Astrocyte of the hippocampus (primary cell): ENCODE measurements at places on chromosomes 7 and 10.
A peak's percentile ranks its signal among the peaks of the same experiment; 100 is the strongest.

DNA sequence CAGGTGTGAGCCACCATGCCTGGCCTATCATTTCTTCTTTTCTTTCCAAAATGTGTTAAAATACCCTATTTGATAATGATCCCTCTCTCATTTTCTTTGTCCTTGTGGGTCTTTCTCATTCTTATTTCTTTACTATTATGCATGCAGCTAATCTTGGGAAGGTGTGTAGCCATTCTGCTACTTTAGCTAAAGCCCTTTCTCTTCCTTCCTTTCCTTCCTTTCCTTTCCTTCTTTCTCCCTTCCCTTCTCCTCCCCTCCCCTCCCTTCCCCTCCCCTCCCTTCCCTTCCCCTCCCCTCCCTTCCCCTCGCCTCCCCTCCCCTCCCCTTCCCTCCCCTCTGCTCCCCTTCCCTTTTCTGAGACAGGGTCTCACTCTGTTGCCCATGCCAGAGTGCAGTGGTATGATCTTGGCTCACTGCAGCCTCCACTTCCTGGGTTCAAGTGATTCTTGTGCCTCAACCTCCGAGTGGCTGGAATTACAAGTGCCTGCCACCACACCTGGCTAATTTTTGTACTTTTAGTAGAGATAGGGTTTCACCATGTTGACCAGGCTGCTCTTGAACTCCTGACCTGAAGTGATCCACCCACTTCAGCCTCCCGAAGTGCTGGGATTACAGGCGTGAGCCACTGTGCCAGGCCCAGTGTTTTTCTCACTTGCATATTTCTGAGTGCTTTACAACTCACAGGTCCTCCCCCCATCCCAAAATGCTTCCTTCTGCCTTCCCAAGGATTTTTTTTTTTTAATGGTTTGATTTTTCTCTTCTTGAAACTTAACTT, 42.3 kb downstream of the HIP1 start:
- DNase-seq: no peak

DNA sequence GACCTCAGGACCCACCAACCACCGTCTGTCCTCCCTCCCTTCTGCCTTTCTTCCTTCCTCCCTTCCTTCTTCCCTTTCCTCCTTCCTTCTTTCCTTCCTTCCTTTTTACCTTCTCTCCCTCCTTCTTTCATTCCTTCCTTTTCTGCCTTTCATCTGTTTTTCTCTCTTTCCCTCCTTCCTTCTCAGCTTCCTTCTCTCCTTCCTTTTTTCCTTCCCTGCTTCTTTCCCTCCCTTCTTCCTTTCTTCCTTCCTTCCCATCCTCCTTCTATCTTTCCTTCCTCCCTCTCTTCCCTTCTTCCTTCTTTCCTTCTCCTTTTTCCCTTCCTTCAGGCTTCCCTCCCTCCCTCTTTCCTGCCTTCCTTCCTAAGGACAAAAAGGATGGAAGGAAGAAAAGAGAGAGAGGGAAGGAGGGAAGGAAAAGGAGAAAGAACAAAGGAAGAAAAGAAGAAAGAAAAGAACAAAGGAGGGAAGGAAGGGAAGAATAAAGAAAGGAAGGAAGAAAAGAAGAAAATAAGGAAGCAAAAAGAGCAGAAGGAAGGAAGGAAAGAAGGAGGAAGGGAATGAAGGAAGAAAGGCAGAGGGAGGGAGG, 405.0 kb downstream of the GRID1 start:
- no peak for DNase-seq

DNA sequence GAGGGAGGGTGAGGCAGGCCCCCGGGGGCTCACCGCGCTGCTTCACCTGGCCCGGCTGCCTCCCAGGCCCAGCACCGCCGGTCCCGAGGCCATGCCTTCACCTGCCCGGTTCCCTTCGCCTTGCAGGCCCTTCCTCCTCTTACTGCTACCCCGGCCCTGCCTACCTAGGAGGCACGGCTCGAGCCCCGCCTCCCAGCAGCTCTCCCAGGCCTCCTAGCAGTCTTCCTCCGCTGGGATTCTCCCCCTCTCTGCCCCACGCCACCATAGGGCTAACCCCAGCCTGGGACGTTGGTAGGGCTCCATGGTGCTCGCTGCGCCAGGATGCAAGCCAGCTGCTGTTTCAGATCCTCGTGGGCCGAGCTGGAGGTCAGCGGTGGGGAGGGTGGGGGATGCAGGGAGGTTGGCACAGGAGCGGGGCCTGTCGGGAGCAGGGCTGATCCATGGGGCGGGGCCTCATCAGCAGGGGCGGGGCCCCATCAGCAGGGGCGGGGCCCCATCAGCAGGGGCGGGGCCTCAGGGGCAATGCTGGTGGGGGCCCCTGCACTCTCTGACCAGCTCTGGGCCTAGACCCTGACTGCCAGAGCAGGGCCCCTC, 63.3 kb downstream of the RASGEF1A start:
- DNase-seq: no peak

DNA sequence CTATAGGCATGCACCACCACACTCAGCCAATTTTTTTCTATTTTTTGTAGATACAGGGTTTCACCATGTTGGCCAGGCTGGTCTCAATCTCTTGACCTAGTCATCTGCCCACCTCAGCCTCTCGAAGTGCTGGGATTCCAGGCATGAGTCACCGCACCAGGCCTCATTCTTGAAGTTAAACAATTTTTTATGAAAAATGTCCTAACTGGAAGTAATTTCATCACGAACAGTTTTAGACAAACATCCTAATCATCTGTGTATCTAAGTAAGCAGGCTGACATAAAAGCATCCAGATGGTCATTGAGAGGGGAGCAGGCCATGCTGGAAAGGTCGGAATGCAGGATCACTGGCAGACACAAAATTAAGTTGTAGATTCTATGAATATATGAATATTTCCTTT, 269.1 kb downstream of the ZMYND11 start:
- peak; percentile 34 for DNase-seq

DNA sequence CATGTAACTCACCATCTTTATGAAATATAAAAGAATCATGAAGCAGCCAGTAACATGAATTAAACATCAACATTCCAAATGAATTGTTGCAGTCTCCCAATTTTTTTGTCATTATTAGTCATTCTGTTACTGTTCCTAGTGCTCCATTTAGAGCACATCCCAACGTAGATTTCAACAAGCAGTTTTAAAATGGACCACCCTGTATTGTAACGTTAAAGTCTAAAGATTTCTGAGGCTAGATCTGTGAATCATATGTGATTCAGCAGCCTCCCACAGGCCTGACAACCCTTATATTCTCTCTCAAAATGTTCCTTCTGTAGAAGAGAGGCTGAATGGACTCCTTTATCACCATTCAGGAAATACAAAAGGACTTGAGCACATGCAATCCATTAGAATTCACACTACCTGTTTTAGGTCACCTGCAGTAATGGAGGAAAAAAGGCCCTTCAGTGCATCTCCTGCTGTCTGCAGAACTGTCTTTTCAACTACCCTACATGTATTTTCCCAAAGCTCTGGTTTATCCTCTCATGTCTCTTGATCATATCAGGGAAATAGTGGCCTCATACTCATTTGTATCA, 81.4 kb downstream of the CACNA2D1 start:
- peak; percentile 35 for DNase-seq

DNA sequence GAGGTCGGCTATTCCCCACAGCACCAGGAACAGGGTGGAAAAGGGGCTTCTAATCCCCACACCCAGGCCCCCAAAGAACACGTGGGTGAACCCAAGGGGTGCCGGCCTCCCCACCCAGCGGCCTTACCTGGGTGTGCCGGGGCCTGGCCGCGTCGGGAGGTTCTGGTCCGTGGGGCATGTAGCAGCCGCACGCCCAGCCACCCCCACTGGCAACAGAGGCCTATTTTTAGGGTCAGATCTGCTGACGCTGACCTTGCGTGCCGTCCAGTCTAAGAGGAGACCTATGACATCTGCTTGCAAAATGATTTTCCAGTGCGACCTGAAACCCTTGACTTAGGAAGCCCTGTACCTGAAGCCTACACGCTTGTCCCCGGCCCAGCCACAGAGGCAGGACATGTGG, 38.0 kb upstream of the SAMD8 start:
- DNase-seq: no peak

DNA sequence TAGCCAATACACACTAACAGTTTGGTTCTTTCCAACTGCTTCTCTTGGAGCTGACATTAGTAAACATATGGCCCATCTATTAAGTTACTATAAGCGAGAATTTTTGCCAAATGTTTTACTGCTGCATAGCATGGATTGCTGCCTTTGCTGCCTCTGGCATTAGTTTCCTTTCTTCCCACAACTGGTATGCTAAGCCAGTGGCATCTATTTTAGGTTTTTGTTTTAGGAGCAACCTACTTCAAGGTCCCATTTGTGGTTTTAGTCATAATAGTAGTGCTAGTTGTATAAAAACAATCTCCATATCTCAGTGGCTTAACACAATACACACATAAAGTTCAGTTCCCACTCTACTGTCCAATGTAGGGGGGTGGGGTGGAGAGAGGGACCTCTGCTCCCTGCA, 25.9 kb upstream of the PANK1 start:
- peak; percentile 29 for DNase-seq

DNA sequence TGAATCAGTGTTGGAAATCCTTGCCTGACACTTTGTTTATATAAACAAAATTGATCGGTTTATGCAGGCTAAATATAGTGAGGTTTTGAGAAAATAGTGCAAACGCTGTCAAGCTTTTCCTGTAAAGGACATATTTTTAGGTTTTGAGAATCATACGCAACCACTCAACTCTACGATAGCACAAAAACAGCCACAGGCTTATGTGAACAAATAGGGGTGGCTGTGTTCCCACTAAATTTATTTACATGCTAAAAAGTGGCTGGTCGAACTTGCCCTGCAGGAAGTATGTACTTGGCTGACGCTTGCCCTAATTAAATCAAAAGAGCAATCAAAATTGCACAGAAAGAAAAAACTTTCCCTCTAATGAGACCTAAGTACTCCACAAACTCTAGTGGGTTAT, 234.7 kb upstream of the CACNA2D1 start:
- DNase-seq: no peak

GRCh38 chr10:32104622-32105509, 48.6 kb upstream of the KIF5B start:
- peak; percentile 12 for DNase-seq

DNA sequence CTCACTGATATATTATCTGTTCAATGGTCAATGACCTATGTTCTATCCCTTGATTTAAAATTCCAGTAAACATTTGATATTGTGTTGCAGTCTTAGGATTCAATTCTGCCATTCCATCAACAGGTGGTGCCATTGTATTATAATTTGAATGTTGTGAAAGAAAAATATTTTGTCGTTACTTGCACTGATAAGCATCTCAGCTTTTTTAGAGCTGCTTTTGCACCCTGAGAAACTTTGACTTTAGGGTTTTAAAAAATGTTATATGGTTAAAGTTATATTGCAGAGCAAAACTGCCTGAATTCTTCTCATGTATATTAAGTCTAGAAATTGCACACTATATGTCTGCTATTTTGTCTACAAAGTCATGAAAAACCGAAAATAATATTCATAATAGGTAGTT, 18.8 kb upstream of the MINDY3 start:
- peak; percentile 51 for DNase-seq

DNA sequence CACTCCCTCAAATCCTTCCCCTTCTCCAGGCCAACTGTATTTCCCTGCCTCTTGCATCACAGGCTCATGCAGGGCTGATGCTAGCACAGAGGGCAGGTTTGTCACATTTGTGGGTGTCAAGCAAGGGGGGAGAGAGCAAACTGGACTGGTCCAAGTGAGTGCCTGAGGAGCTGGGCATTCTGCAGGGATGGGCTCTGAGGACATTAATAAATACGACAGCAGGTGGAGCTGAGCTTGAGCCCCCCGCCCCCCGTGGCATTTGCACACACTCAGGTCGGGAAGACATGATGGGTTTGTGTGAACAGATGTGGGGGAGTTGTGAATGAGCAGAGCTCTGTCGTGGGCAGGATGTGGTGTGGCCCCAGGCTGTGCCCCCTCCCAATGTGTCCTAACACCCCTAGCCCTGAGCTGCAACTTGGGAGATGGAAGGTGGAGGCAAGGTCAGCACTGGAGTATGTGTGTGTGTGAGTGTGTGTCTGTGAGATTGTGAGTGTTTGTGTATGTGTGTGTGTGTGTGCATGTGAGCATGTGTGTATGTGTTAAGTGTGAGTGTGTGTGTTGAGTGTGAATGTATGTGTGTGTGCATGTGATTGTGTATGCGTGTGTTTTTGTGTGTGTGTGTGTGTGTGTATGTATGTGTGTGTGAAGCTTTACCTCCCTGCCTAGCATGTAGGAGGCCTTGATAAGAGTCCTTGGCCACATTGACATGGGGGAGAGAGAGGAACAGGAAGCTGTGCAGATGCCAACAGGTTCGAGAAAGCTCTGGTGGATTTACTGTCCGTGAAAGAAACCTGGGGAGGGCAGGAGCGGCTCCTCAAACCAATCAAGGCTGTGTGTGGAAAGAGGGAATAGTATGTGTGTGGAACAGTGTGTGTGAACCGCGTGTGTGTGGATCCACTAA, 9.1 kb downstream of the RASSF4 start:
- DNase-seq: no peak

DNA sequence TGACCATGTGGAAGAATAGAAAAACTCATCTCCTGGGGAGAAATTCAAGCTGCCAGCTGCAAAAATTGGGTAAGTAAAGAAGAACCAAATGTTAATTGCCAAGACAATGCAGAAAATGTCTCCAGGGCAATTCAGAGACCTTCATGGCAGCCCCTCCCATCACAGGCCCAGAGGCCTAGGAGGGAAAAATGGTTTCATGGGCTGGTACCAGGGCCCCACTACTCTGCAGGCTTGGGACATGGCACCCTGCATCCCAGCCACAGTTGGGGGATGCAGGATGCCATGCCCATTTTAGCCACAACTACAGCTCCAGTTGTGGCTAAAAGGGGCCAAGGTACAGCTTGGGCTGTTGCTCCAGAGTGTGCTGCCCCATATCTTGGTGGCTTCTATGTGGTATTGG, 20.9 kb upstream of the MKLN1 start:
- DNase-seq: no peak

DNA sequence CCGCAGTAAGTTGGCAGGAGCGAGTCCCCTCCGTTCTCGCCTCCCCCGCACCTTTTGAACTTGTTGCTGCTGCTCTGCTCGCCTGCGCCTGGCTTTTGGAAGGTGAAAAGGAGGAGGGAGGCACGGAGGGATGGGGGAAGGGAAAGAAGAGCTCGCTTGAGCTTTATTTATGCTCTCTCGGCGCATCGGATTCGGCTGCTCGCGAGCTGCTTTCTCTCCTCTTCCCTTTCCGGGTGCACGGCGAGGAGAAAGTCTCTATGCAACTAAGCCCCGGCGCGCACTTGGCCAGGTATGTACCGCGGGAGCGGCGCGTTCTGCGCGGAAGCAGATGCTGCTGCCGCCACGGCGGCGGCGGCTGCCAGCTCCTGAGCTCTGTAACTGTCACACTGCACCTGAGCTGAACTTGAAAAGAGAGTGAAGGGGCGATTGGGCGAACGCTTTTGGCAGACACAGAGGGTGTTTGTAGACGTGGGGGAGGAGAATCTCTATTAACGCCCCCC, 551 bp downstream of the KCND2 start:
- peak; percentile 45 for DNase-seq

- DNase-seq: peak; percentile 54
Observed at GRCh38 chr7:140521421-140521820, 42.1 kb upstream of the MKRN1 start.

- DNase-seq: no peak
Observed at GRCh38 chr7:156003220-156004162, 191.2 kb upstream of the SHH start.

- DNase-seq: no peak
Observed at GRCh38 chr10:122875843-122876466, 3.4 kb downstream of the FAM24B start.
